CD4-positive, alpha-beta memory T cell (primary cell): ENCODE measurements at places on chromosomes 1 and 21. TPM values are rescaled to one million over a fixed set of nuclear protein-coding genes. Genes with fewer than 3 reads are reported as not detected.

The LCE3D gene
- total RNA-seq = not detected

The OR2G6 gene
- total RNA-seq = not detected

The CD48 gene
- 301 TPM for total RNA-seq

The CZIB gene
- total RNA-seq = 82.4 TPM

The AUNIP gene
- total RNA-seq = not detected
